ENCODE measurements at places on chromosomes 2 and 18.
A peak's percentile ranks its signal among the peaks of the same experiment; 100 is the strongest.

- DNase-seq = no peak
Observed at GRCh38 chr18:23716516-23716915, 27.3 kb downstream of the LAMA3 start.

- no peak for DNase-seq
Observed at GRCh38 chr18:22505141-22505591, 87.5 kb upstream of the CTAGE1 start.

GRCh38 chr18:13623348-13623747 lies 103.0 kb downstream of the FAM210A start:
- DNase-seq = no peak

- no peak for DNase-seq
Observed at GRCh38 chr2:21276163-21276562, 152.4 kb downstream of the TDRD15 start.

GRCh38 chr2:147356157-147356556 lies 488.7 kb upstream of the ACVR2A start:
- DNase-seq = no peak

- DNase-seq = no peak
Observed at GRCh38 chr2:145108361-145108778, 588.5 kb upstream of the ZEB2 start.

DNA sequence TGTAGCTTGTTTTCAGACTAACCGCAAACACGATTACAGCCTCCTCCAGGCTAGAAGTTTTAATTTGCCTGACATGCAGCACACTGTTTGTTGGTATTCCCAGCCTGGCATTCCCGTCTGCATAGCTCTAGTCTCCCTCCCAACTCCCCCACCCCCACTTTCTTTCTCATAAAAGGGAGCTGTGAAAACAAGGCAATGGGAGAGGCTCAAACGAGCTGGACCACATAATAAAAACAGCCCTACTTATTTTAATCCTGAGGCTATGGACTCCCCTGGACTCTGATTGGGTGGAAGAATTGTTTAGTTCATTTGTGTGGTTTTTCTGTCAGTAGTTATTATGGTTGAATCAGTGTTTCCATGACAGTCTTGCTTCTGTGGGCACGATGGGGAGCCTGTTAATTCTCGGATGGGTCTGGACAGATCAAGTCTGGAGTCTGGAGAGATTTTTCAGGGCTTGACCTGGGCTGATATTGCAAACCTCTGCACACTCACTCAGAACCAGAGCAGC lies 1.2 kb downstream of the STON1 start:
- DNase-seq = peak; percentile 95

- DNase-seq = no peak
Observed at GRCh38 chr2:215530191-215530968, 94.5 kb upstream of the FN1 start.

DNA sequence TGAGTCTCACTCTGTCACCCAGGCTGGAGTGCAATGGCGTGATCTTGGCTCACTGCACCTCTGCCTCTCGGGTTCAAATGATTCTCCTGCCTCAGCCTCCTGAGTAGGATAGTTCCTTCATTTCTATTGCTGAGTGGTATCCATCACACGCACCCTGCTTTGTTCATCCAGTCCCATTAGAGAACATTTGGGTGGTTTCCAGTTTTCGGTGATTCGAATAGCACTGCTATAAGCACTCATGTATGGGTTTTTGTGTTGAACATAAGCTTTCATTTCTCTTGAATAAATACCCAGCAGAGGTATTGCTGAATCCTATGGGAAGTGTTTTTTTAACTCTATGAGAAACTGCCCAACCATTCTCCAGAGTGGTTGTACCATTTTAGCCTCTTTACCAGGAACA lies 147.3 kb downstream of the DDX1 start:
- DNase-seq = no peak

GRCh38 chr2:12005886-12006681 lies 259.7 kb downstream of the LPIN1 start:
- no peak for DNase-seq

DNA sequence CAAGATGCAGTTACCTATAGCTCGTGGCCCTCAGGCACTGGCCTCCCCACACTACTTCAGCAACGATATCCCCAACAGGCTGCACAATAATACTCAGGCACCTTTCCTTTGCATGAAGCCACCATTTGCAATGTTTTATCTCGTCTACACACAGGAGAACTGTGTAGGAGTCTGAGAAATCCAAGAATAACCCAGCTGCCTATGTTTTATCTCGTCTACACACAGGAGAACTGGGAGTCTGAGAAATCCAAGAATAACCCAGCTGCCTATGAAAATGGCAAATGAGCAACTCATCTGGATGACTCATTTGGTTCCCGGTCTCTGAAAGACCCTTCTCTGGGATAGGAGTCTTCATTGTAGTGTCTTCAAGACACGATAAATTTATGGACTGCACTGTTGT lies 18.3 kb upstream of the LNPK start:
- DNase-seq = no peak

- no peak for DNase-seq
Observed at GRCh38 chr2:230794497-230794896, 70.2 kb upstream of the ITM2C start.

GRCh38 chr2:28378679-28379584 lies 13.7 kb upstream of the FOSL2 start:
- DNase-seq = no peak

DNA sequence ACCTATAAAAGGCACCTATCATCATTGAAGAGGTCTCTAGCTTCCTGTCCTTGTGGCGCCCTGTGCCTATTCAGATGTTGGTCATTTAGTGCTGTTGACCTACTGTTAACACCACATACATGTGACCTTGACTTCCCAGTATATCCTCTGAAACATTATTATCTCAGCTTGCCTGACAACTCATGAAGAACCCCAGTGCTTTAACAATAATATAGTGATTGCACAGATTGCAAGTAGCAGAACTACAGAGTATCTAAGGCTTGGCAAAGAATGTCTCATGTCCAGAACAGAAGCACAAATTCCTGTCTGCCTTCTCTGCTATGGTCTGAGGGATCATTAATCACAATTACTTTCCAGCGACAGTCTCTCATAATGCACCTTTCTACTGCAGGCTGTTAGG lies 165.3 kb downstream of the LCLAT1 start:
- no peak for DNase-seq

GRCh38 chr2:16162491-16163040 lies 222.2 kb downstream of the MYCN start:
- no peak for DNase-seq

- DNase-seq = no peak
Observed at GRCh38 chr2:119846021-119846420, 86.3 kb downstream of the PTPN4 start.

All from AG09309 (cell line).